SK-N-MC (cell line): ENCODE measurements at places on chromosomes 16 and 17.

- no peak for DNase-seq
Measured at GRCh38 chr17:57567251-57567650, 177.8 kb downstream of the CCDC182 start.

- DNase-seq, result no peak
Measured at GRCh38 chr17:4475001-4475400, 23.7 kb upstream of the SPNS2 start.

- no peak for DNase-seq
Measured at GRCh38 chr16:2209258-2210008, 1.2 kb downstream of the BRICD5 start.

DNA sequence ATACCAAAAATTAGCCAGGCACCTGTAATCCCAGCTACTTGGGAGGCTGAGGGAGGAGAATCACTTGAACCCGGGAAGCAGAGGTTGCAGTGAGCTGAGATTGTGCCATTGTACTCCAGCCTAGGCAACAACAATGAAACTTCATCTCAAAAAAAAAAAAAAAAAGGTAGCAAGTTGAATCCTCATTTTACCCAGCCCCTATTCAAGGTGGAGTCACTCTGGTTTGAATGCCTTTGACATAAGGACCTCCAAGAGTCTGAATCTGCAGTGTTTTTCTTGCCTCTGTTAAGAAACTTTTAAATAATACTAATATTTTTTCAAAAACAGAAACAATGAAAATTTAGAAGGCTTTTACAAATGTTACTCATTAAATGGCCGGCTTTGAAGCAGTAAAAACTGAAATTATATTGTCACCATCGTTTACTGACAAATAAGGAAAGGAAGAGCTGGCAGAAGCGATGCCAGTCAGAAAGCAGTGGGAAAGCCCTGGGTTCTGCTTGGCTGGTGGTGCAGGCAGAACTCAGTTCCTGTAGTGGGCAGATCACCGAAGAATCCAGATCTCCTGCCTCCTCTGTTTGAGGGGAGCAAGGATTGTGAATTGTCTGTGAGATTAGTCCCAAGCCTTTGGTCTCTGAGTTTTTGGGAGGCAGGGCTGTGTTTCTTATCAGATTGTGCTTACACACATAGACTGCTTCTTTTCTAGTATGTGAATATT lies 99.7 kb upstream of the HAS3 start:
- DNase-seq, result no peak

- no peak for DNase-seq
Measured at GRCh38 chr17:360092-360750, 7.6 kb upstream of the RPH3AL start.

DNA sequence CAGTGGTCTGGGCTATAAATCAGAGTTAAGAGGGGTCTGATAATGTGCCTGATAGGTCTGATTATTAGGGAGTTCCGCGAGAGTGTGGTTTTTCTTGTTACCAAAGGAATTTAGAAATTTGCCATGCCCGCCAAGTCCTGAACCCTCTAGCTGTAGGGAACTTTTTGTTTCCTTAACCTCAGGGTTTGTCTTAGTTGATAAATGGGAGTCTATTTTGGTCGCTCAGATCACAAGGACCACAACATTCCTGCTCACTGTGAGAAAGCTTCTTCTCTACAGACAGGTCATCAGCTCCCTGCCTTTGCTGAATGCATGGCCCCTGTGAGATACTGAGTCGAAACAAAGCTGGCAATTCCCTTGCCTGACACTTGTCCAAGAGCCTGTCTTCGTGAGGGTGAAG lies 497.8 kb downstream of the HS3ST4 start:
- DNase-seq, result peak; percentile 2

GRCh38 chr16:82954224-82954929 lies 327.6 kb downstream of the CDH13 start:
- DNase-seq, result no peak

- DNase-seq, result no peak
Measured at GRCh38 chr16:82062645-82063058, 27.6 kb downstream of the HSD17B2 start.

- no peak for DNase-seq
Measured at GRCh38 chr16:64627781-64628180, 494.1 kb downstream of the CDH11 start.

DNA sequence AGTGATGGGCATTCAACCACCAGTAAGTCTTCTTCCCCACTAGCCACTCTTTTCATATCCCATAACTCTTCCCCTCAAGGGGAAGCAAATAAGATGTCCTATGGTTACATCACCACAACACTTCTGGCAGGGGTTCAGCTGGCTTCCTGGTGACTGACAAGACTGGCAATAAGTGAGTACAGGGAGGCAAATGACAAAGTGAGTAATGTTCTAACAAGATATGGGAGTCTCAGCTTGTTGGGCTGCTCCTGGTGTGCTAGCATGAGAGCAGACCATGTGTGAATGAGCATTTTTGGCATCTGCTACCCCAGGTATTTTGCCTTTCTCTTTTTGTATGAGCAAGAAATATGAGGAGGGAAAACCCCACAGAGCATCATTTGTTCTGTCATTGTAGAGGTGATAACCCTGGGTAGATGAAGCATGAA lies 9.9 kb downstream of the TMIGD1 start:
- DNase-seq, result no peak

- DNase-seq, result no peak
Measured at GRCh38 chr17:43467981-43468581, 15.7 kb upstream of the DHX8 start.

DNA sequence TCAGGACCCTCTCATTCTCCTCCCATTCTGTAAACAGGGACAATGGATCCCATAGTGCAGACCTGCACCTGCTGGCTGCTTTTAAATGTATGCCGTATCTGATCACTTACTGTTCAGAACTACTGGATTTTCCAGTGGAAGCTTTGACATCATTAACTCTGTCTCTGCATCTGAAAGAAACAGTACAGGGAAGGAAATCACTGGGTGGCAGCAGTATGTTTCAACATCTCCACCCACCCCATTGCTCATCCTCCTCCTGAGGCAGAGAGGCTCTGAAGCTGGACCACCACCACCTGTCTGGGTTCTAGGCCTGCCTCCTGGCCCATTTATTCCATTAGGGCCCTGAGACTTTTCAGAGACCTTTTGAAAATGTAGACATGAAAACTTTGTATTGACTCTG lies 2.6 kb downstream of the CCL15 start:
- no peak for DNase-seq

DNA sequence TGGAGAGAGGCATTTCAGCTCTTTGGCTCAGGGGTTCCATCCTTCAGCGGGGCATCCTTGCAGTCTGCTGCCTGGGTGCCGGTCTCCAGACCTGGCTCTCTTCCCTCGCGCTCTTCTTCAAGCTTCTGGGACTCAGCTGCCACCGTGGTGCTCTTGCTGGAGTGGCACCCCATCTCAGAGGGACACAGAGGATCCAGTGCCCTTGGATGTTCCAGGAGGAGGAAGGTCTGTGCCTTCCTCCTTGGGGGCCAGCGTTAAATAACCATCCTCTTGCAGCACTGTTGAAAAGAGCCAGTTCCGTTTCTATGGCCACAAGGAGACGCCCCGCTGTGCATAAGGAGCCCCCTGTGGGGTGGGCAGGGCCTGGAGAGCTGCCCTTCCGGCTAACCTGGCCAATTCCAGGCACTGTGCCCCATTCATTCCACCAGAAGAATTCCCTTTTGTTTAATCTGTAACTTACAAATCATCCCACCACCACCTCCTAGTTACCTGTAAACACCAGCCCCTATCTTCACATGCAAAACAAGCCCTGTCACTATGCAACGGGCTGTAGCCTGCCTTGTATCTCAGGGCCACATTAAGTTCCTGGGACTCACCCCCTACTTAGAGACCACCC lies 8.6 kb downstream of the CHD9NB start:
- DNase-seq, result no peak

DNA sequence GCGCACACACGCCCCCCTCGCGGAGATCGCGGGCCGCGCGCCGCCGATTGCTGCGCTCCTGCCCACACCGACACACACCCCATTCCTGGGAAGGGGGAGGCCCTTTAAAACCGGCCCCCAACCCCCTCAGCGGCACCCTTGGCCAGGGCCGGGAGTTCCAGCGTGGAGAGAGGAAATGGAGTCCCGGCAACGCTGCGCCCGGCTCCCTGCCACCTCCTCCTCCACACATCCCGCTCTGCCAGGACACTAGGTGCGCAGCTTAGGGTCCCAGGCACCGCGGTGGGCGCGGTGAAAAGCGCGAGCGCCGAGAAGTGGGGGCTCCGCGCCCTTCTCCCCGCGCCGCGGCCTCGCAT lies 397 bp downstream of the CDC42EP4 start:
- no peak for DNase-seq

GRCh38 chr17:68403122-68403521 lies 54.2 kb downstream of the WIPI1 start:
- DNase-seq, result no peak

DNA sequence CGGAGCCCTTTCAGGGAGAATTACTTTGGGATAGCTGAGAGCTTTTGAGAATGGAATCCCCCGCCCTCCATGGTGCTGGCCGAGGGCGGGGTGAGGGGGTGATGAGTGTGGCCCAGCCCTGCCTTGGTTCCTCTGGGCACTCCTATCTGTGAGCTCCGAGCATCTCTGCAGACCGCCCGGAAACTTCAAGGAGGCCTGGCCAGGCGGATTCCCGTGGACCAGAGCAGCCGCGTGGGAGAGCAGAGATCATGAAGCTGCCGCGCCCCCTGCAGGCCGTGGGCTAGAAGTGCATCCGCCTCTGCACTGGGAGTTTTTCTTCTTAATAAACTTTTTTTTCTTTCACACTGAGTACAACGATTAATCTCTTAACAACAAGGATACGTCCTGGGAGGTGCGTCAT lies 392.9 kb upstream of the EEF2KMT start:
- DNase-seq, result no peak

DNA sequence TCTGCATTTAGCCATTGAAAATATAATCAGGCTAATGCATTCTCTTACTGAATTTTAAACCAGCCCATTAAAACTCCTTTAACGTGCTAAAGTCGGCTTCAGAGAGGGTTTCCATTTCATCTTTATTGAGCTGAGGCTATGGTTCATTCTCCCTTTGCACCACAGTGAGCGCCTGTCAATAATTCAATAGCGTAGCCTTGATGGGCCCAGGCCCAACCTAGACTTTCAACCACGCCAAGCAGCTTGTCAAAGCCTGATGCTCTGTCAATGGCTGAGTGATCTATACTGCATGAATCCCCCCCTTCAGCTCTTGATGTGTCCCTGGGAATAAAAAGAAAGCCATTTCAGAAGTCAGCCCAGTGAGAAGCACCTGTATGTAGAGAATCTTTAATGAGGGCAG lies 106.0 kb downstream of the RBFOX1 start:
- no peak for DNase-seq

- peak; percentile 32 for DNase-seq
Measured at GRCh38 chr17:15892731-15893657, 51.9 kb upstream of the ADORA2B start.

DNA sequence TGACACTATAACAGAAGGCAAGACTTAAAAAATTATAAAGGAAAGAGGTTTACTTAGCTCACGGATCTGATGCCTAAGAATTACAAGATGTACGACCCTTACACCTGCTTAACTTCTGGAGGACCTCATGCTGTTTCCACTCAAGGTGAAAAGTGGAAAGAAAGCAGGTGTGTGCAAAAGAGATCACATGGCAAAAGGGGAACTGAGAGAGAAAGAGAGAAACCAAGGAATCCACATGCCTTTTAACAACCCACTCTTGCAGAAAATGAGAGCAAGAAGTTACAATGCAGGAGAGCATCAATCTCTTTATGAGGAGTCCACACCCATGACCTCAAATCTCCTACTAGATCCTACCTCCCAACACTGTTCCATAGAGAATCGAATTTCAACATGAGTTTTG lies 2382.2 kb downstream of the TP53TG3F start:
- DNase-seq, result no peak

DNA sequence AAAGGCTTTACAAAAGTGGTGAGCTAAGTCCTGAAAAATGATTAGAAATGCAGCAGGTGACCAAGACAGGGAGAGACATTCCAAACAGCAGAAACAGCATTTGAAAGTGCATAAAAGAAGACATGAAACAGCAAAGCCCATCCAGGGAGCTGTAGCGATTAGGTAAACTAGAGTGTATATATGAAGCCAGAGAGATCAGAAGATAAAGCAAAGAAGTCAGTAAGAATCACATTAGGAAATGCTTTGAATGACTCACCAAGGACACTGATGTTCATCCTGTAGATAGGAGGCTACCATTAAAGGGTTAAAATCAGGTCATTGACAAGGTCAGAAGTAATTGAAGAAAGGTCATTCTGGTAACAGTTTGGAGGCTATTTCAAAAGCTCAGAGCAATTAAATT lies 27.6 kb upstream of the VAT1L start:
- no peak for DNase-seq

- DNase-seq, result no peak
Measured at GRCh38 chr16:89026121-89026612, 49.2 kb upstream of the CBFA2T3 start.

DNA sequence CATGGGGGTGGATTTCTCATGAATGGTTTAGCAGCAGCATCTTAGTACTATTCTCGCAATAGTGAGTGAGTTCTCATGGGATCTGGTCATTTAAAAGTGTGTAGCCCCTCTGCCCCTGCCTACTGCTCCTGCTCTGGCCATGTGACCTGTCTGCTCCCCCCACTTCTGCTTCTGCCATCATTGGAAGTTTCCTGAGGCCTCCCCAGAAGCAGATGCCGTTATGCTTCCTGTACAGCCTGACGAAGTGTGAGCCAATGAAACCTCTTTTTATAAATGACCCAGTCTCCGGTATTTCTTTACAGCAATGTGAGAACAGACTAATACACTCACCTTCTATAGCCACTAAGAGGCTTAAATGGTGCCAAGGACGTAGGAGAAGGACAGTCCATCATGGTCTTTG lies 51.5 kb downstream of the NOL11 start:
- no peak for DNase-seq

DNA sequence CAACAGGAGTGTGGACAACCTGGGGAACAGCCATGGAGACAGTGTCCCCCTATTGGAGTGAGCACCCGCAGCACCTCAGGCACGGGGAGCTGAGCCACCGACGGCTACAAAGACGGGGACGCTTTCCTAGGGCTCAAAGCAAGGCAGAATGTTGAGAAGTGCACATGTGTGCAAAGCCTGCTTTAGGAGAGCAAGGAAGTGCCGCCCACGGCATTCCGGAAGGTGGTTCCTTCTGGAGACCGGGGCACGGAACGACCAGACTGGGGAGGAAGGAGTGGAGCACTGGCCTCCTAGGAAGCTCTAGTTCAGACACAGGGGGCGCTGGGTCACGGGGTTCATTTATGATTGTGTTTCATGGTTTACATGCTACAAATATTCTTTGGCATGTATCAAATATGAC lies 52.2 kb downstream of the TBC1D16 start:
- DNase-seq, result no peak

GRCh38 chr17:4548721-4549531 lies 6.3 kb downstream of the MYBBP1A start:
- no peak for DNase-seq

- no peak for DNase-seq
Measured at GRCh38 chr17:80264205-80265075, 3.8 kb downstream of the RNF213 start.
